HT1080 (cell line): ENCODE measurements at places on chromosomes 4 and X. TPM values are rescaled to one million over a fixed set of nuclear protein-coding genes. Genes with fewer than 3 reads are reported as not detected.

EGF gene
- total RNA-seq, result 2.0 and 3.5 TPM in 2 replicates

DNA sequence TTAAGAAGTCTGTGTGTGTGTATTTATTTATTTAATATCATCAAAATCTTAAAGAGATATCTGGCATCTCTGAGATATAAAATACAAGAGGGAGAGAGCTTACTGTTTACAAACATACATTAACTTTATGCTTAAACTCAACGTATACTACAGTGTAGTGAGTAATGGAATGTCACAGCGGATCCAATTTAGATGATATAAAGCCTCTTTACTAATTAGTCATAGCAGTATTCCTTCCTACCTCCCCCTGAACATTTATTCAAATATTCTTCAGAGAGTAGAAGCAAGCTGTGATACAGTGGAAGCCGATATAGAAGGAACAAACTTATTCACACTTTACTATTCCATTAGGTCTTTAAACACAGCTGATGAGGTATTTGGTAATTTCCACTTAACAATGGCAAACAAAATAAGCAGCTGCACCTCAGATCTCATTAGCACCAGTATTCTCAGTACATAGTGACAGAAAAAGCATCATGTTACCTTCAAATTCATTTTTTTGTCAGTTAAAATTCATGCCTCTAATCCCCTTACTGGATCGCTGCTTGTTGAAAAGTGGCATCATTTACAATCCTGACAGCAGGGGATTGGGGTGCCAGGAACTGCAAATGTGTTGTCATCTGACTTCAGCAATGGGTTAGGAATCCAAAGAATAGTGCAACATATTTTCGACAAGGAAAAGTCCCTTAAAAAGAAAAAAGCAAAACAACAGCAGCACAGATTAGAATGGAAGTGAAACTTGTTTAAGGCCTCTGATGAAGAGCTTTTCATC is 658.7 kb upstream of the EPHA5 start:
- no peak for DNase-seq

GRCh38 chr4:39719804-39720580 is 22.1 kb downstream of the UBE2K start:
- DNase-seq, result no peak

TMSB4X gene
- 12.1 and 20.4 TPM in 2 replicates for total RNA-seq

DNA sequence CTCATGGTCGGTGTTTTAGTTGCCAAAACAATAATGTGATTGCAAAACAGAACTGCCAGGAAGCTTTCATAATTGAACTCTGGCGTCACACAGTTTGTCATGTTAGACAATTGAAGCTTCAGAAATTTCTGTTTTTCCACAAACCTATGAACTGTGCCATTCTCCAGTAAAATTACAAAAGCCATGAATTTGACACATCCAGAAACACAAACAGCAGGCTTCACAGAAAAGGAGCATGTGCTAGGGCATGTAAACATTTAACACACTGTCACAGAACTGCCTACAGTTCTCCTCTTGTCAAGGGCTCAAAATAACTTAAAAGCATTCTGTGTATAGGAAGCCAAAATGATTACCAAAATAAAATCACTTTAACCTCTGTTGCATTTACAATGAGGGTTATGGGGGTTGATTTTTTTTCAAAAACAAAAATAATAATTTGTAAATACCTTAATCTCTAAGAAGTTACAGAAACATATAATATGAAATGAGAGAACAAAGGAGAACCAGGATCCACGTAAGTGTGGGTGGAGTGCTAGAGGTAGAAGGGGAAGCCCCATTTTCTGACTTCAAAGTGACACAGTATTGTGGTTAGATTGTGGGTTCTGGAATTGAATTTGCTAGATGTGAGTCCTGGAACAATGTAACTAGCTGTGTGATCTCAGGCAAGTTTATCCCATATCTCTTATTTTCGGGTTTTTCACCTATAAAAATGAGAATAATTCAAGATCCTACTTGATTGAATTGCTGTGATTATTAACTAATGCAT is 295.0 kb downstream of the CENPC start:
- no peak for DNase-seq

P2RY4 gene
- not detected in 2 replicates for total RNA-seq

RS1 gene
- not detected in 2 replicates for total RNA-seq

GRCh38 chrX:7146020-7146702 is 1.4 kb upstream of the STS start:
- DNase-seq, result no peak

DNA sequence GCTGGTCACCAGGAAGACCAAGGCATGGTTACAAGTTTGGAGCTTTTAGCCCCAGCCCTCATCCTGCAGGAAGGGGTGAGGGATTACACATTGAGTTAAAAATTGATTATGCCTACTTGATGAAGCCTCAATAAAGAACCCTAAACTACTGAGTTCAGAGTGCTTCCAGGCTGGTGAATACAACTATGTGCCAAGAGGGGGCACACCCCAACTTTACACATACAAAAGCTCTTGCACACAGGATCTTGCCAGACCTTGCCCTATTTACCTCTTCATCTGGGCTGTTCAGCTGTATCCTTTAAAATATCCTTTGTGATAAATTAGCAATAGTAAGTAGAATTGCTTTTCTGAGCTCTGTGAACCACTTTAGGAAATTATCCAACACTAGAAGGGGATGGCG is 489.3 kb downstream of the INPP4B start:
- no peak for DNase-seq

DNA sequence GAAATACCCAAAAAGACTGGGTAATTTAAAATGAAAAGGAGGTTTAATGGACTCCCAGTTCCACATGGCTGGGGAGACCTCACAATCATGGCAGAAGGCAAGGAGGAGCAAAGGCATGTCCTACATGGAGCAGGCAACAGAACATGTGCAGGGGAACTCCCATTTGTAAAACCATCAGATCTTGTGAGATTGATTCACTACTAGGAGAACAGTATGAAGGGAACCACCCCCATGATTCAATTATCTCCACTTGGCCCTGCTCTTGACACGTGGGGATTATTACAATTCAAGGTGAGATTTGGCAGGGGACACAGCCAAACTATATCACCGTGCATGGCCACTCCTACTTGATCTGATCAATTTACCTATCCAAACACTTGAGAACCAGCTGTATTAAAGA is 131.5 kb upstream of the LDB2 start:
- no peak for DNase-seq

GRCh38 chr4:15031197-15031596 is 28.9 kb downstream of the CPEB2 start:
- DNase-seq, result no peak

- DNase-seq, result peak; percentile 43
These were observed 5.9 kb downstream of the RIPPLY1 start for GRCh38 chrX:106897259-106897658.

GRCh38 chr4:70706516-70706915 is 15.2 kb upstream of the RUFY3 start:
- peak; percentile 11 for DNase-seq

DNA sequence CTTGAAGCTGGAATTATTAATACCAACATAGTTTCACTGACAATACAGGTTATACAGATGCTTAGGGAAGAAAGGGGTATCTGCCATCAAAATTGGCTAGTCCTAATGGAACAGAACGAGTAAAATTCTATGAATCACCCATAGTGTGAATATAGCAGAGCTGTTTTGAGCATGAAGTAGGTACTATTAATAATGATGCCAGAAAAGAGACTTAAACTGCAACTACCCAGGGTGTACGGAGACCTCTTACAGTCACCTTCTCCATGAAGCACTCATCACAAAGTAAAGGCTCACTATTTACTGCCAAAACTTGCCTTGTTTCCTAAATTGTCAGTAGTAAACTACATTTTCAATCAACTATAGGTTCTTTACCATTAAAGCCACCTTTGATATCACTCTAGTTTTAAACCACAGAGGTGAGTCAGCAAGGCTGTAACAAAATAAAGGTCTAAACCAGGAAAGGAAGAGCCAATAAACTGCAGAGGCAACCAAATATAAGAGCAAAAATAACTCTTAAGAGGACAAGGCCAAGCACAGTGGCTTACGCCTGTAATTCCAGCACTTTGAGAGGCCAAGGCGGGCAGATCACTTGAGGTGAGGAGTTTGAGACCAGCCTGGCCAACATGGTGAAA is 114.4 kb downstream of the FRYL start:
- DNase-seq, result peak; percentile 70

GRCh38 chr4:38904090-38904666 is 36.6 kb downstream of the FAM114A1 start:
- DNase-seq, result no peak

GRCh38 chr4:53421791-53422190 is 44.4 kb downstream of the FIP1L1 start:
- no peak for DNase-seq

MMGT1 gene
- 11.5 and 16.4 TPM in 2 replicates for total RNA-seq

DNA sequence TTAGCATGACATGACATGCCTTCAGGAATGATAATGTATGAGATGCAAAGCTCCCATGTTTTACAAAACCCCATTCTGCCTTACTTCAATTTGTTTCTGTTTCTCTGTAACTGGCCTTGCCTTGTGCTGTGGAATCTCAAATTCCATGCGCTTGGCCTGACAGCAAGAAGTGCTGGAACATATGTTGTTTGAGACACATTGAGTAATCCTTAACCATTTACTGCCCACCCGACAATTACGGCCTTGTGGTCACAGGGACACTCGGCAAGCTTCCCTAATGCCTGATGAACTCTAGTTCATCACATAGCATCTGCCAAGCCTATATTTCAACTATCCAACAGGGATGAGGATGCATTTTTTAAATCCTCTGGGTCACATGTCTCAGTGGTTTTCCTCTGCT is 226.4 kb upstream of the CASK start:
- no peak for DNase-seq
